ENCODE measurements at places on chromosomes 7 and 10.

- DNase-seq: no peak
Observed at GRCh38 chr7:107998660-107999480, 4.1 kb downstream of the LAMB1 start.

GRCh38 chr7:74042746-74043522 is 15.0 kb downstream of the ELN start:
- no peak for DNase-seq

DNA sequence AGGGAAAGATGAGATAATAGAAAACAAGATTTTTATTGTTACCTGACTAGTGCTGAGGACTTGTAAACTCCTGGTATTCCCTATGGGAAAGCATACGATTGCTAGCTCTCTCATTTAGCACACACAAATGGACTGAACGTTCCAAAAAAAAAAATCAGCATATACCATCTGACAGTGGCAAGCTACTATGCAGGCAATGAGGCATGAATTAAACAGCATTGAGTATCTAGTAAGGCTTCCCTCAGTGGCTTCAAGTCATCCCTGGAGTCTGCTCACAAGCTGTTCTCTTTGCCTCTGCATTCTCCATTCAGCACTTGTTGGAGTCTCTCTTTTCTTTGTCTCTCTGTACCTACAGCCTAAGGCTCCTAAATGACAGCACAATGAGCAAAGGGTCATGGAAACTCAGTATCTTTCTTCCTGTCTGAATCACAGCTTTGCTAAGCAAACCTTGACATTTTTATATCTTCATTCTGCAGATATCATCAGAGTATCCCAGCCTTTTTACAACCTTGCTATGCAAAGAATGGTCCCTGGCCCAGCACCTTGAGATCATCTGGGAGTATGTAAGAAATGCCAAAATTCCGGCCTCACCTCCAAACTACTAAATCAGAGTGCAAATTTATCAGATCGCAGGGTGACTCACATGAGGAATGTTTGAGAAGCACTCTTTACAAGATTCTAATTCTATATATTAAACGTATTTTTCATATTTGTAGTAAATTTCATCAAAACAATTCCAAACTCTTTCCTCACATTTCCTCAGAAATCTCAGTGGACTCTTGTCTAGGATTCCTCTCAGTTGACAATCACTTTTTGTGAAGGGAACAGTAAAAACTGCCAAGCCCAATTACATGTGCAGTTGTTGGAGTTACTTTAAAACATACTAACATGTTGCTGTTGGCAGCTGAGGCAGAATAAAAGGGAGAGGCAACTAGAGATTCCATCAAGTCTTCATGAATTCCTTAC is 10.8 kb upstream of the LIPA start:
- DNase-seq: no peak

GRCh38 chr10:11161096-11161495 is 143.4 kb downstream of the CELF2 start:
- no peak for DNase-seq

- no peak for DNase-seq
Observed at GRCh38 chr7:3455806-3456595, 154.9 kb downstream of the SDK1 start.

DNA sequence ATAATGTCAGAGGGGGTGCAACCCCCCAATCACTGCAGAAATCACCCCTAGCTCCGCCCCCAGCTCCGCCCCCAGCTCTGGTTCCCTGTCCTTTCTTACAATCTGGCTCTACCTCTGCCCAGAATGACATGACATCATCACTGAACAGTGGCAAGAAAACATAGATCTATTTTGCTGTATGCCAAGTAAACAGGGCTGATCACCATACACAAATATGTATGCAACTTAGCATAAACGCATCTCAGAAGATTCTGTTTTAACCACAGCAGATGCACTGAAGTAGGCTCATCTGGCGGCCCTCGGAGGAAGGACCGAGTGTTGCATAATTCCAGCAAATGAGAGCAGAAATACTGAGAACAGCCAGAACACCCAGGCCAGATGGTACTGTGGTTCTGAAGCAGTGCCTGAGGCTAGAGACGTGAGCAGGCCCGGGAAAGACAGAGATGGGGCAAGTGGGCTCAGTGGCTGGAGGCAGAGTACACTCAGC is 293.3 kb upstream of the KLF14 start:
- DNase-seq: no peak

DNA sequence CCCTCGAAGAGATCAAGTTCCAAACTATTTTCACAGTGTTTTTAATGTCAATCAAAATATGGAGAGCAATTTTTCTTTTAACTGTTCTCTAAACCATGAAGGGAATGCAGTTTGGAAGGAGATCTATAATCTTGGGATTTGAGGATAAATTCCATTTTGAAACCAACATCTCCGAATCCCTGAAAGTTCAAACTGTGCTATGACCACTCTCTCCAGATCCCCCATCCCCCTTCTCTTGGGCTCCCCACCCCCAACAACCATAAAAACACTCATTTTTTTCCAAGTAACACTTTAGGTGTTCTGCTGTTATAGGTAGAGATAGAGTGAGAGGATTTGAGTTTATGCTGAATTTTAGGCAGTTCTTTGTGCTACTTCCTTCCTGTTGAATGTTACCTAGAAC is 1.7 kb downstream of the CALD1 start:
- no peak for DNase-seq

- no peak for DNase-seq
Observed at GRCh38 chr7:102258073-102258748, 28.5 kb upstream of the SH2B2 start.

DNA sequence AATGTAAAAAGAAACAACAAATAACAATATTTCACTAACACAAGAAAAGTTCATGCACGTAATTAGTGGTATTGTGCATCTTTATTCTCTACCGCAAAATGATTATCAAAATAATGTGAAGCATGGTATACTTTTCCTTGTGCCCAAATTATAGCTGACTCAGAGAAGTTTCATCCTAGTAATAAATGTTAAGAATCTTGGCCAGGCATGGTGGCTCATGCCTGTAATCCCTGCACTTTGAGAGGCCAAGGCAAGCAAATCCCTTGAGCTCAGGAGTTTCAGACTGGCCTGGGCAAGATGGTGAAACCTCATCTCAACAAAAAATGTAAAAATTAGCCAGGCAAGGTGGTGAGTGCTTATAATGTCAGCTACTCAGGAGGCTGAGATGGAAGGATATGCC is 105.0 kb downstream of the KMT2C start:
- no peak for DNase-seq

DNA sequence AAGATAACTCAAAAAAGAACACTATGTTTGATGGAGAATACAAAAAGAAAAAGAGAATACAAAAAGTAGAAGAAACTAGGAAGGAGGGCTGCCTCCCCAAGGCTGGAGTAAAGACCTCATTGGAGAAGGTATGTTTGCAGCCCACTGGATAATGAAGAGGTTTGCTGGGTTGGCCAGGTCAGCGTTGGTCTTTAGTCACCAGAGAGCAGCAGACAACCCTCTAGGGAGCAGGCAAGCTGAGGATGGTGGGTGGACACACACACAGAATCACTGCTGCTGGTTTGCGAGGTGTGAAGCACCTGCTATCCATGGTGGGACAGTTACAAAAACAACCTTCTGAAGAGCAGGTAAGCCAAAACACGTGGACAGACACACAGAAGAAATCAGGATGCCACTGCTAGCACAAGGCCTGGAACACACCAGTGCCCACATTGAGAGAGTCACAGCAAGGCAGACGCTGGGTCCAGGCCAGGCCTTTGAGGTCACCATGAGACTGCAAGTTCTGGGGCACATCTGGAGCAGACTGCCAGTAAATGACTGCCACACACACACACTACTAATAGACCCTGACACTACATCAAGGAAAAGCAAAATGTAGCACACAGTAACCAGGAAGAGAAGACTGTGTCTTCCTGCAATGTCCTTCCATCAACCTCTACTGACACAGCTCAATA is 43.0 kb downstream of the MTERF1 start:
- no peak for DNase-seq

DNA sequence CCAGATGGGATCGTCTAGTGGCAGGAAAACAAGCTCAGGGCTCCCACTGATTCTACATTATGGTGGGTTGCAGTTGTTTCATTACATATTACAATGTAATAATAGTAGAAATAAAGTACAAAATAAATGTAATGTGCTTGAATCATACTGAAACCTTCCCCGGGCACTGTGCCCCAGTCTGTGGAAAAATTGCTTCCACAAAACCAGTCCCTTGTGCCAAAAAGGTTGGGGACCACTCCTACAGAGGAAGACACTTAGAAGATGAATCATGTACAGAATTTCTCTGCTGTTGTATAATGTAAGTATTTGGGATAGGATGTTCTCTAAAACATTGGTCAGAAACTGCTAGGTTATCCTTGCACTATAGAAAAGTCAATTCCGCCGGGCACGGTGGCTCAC is 11.3 kb upstream of the PHYH start:
- DNase-seq: no peak

- DNase-seq: no peak
Observed at GRCh38 chr10:72638586-72639440, 12.9 kb upstream of the MICU1 start.

GRCh38 chr7:111091593-111092358 is 849 bp downstream of the LRRN3 start:
- DNase-seq: no peak

- DNase-seq: no peak
Observed at GRCh38 chr7:158737064-158737695, 32.6 kb upstream of the NCAPG2 start.

- DNase-seq: no peak
Observed at GRCh38 chr10:73920089-73920488, 9.2 kb downstream of the PLAU start.

DNA sequence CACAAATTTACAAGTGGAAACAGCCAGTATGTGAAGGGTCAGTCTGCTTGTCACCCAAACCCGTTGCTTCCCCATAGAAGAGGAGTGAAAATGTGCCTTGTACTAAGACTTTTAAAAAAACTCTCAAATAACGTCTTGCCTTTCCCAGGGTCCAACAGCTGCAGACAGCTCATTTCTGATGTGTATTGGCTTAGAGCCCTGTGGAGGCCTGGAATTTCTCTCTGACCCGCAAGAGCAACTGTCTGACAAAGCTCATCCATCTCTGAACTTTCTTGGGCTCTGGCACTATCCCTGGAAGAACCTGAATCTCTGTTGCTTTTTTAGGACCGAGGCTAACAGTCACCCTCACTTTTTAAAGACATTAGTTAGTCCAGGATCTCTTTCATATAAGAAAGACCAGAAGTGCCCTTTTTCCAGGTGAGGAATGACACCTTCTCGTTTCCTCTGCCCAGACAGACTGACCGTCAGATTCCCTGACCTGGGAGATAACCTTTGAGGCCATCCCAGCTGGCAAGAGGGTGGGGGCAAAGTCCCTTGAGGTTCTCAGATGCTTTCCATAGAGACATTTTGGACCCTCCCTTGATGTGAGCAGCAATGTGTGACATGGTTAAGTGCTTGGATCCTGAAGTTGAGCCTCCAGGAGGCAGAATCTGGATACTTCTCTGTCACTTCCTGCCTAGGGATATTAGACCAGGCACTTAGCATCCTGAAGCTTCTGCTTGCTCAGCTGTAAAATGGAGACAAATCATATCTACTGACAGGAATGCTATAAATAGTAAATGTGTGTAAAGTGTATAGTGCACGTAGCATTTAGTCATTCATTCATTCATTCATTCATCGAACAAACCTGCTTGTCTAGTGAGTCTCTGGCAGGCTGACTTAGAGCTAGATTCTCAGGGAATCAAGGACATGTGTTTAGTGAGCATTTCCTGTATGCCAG is 4.5 kb upstream of the NODAL start:
- DNase-seq: no peak

DNA sequence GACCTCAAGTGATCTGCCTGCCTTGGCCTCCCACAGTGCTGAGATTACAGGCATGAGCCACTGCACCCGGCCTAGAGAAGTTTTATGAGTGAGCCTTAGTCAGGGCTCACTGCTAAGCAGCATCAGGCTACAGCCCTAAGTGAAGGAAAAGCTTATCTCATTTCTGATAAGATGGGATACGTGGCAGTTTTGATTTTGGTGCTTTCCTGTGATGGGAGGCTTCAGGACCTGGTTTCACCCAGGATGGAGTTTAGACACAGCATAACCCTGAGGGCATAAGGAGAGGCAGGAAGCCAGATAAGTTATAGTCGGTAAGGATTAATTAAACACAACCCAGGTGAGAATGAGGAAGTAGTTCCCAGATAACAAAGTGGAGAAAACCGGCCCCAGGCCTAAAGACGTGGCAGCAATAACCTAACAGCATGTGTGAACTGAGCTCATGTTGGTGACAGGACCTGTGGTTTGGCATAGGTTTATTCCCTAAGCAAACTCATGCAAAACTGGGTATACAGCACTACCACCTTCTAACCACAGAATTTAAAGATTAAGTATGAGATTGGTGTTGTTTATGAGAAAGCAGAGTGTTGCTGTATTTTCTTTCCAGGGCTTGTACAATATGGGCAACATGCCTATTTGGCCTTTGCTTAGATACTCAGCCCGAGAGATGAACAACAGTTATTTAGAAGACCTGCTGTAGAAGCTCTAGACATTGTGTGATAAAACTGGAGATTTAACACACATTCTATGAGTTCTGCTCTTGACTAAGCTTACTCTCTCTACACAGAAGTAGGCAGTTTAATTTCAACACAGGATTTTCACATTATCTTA is 119.4 kb downstream of the COL28A1 start:
- DNase-seq: no peak

- no peak for DNase-seq
Observed at GRCh38 chr7:153370092-153370491, 610.5 kb downstream of the ACTR3B start.

DNA sequence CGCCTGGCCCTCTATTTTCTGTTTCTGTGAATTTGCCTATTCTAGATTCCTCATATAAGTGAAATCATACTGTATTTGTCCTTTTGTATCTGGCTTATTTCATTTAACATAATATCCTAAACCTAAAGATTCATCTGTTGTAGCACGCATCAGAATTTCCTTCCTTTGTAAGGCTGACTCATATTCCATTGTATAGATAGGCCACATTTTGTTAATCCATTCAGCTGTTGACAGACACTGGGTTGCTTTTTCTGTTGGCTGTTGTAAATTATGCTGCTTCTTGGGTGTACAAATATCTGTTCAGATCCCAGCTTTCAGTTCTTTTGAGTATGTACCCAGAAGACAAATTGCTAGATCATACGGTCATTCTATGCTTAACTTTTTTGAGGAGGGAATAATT is 28.8 kb upstream of the CUL1 start:
- no peak for DNase-seq

GRCh38 chr7:111308691-111309090 is 217.8 kb downstream of the LRRN3 start:
- DNase-seq: no peak

DNA sequence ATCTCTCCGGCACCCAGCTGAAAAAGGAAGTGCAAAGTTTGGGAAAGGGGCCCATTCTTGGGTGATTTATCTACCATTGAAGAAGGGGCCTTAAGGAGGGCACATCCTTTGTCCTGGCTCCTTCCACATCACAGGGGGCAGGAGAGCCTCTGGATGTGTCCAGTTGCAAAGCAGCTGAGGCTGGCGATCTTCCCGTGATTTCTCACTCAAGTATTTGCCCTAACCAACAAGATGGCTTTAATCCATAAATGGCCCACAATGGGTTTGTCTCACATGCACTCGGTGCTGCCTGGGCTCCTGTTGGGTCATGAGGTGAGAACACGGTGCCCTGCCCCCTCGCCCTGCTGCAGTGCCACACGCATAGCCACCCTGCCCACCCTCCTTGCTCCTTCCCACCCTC is 14.2 kb upstream of the FRMPD2 start:
- DNase-seq: no peak

Measured in activated T-cell treated with anti-CD3 and anti-CD28 coated beads for 1 hour (primary cell).